ENCODE measurements at places on chromosomes 5 and 9.

- DNase-seq, result no peak
These were observed 140.9 kb downstream of the HSPA4 start for GRCh38 chr5:133192716-133193115.

- DNase-seq, result no peak
These were observed 184.0 kb downstream of the FBXO4 start for GRCh38 chr5:42109006-42109572.

DNA sequence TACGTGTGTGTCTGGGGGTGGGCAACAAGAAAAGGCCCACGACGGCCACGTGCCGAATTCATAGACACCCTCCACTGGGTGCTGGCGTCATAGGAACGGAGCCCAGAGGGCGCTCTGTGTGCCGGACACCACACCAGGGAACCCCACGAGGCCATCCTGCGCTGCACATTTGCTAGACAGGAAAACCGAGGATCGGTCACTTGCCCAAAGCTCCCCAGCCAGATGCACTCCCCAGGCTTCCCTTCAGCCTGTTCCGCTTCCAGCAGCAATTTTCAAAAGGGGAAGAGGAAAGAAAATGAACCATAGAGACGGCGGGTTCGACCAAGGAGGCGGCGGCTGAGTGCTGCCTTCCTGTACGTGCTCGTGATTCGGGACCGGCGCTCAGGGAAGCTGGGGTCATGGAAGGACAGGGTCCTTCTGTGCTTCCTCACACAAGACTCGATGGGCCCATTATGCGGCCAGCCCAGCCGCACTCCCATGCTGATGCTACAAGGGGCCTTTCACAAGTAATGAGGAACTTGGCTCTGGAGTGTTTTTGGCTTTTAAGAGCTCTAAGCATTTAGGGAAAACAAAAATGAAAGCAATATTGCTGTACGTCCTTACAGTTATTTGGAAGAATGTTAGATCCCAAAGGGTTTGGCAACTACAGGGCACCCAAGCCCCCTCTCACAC, 124.6 kb upstream of the SARDH start:
- no peak for DNase-seq

- no peak for DNase-seq
These were observed 91.4 kb upstream of the PHYKPL start for GRCh38 chr5:178323961-178324360.

DNA sequence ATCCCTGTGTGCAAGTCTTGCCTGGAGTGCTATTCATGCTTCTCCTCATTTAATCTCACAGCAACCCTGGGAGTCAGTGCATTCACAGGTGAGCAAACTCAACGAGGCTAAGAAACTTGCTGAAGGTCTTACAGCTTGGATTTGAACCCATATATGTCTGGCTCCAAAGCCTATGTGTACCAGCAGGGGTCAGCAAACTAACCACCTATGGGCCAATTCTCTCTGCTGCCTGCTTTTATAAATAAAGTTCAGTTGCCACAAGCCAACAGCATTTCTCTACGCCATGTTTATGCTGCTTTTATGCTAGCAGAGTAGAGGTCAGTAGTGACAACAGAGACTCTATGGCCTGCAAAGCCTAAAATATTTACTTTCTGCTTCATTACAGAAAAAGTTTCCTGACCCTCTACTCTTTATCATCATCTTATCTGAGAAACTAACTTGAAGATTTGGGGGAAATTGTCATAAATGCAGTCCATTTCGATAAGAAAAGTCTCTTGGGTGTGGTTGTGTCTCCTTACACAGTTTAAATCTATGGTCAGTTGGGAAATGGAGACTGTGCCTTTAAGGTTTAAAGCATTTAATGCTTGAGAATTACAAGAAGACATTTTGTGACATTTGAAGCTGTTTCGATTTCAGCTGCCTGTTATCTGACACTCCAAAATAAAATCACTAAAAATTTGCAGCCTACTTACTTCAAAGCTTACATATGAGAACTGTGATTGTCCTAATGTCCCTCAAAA, 137.7 kb downstream of the PRELID2 start:
- DNase-seq, result peak; percentile 20

GRCh38 chr5:75469017-75469416, 42.4 kb downstream of the CERT1 start:
- no peak for DNase-seq

DNA sequence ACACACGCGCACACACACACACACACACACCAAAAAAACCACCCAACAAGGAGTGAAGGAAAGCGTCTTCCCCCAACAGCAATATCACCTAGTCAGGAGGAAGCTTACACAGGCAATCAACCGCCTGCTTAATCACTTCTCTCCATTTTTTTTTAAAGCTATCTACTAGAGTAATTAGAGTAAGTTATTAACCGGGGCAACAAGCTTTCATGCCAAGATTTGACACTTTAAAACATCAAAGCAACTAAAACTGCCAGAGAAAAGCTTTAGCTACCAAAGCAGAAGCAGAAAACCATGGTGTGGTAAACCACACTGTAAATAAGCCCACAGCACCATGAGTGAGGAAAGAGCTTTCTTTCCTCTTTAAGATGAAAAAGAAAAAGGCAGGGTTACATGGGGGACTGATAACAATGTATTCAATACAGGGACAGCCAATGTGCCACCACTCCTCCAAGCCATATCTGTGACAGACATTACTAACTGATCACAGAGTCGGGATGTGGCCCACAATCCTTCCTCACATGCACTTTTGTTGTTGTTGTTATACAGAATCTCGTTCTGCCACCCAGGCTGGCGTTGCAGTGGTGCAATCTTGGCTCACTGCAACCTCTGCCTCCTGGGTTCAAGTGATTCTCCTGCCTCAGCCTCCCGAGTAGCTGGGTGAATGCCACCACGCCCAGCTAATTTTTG, 282.1 kb downstream of the CRB2 start:
- DNase-seq, result no peak

GRCh38 chr5:50553560-50553984, 112.5 kb upstream of the EMB start:
- no peak for DNase-seq

DNA sequence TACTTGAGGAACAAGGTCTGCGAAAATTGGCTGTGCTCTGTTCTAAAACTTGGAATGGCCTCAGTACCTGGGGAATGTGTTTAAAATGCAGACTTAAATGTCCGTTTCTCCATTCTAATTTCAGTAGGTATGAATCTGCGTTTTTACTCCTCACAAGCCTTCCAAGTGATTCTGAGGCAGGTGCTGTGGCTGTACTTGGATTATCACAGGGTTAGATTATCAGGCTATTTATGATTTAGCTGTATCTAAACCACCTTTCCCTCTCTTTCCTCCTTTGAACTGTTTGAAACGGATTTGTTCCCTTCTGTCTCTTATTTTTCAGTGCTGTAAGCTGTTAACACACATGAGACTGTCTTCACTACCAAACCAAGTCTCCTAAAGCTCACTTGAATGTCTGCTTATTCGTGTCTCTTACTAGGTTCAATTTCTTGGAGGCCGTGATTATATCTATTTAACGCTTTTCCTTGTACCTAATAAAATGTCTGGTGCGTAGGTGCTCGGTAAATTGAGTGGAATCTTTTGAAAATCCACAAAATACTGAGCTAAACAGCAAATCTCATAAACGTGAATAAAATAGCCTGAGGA, 714 bp upstream of the CETN3 start:
- no peak for DNase-seq

DNA sequence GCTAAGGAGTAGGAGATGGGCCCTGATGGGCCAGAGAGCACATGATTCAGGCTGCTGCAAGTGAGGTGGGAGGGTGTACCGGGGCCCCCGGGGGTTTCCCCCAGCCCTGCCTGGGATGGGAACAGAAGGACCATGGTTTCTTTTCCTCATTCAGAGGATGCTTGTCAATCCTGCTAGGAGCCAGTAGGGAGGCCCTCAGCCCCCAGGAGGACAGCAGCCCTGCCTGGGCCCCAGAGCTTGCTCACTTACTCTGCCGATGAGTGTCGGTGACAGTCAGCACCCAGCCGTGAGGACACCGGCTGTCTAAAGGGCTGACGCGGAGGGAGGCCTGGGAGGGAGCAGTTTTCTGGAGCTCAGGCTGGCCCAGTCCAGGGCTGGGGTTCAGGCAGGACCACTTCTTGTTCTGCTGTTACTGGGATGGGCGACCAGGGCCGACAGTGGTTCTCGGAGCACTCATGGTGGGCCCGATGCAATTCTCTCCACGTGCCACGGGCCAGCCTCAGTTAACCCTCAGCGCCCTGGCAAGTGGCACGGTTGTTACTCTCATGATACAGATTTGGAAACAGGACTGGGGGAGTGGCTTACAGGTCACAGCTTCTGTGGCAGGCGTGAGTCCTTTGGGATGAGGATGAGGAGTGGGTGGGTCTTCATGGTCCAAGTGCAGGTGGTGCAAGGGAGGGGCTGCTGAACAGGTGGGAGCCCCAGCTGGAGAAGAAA, 1.8 kb downstream of the ARRDC1 start:
- no peak for DNase-seq

DNA sequence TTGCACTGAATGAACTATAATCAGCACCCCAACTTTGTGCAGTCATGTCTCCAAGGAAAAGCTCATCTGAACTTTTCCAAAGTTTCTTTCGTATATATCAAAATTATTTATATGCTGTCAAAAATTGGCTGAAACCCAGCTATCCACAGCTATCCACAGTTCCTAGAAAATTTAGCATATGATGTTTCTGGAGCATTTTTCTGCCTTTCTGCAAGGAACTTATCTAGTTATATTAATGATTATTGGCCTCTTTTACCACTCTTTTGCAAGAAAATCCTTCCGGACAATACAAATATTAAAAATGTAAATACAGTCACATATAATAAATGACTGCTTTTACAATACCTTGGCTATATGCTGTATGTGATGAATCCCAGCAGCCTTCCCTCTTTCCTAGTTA, 270.2 kb downstream of the TMEM167A start:
- no peak for DNase-seq

- no peak for DNase-seq
These were observed 99.8 kb downstream of the ZDHHC21 start for GRCh38 chr9:14593406-14593805.

- no peak for DNase-seq
These were observed 47.3 kb downstream of the S1PR3 start for GRCh38 chr9:89038382-89039103.

DNA sequence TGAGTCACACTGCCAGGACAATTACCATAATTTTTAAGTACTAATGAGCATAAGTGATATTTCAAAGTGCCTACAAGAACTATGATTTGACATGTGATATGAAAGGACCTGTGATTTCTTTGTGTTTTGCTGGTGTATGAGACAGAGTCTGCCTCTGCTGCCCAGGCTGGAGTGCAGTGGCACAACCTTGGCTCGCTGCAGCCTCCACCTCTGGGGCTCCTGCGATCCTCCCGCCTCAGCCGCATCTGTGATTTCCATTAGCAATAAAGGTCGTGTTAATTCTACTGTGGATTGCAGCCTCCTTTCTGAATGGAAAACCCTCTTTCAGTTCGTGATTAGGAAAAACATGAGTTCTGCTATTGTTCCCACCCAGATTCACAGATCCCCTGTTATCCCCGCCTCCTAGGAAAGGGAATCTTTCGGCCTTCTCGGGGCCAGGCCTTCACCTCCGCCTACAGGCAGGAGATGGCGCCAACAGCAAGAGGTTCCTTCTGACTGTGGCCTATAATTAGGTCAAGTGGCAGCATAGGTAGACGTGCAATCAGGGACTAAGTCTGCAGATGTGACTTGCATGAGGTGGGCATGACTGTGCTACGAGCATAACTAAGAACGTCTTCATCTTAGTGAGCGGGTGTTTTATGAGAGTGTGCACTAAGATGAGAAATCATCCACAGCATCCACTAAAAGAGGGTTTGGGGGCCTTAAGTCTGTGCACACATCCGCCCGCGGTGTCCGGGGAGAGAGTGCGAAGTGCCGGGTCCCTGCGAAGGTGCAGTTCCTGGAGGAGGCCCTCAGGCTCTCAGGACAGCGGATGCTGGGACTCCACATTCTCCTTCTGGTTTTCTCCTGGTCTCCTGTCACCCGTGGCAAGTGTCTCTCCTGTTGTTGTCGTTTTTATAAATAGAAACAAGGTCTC, 23.1 kb downstream of the TRIM7 start:
- DNase-seq, result peak; percentile 78

DNA sequence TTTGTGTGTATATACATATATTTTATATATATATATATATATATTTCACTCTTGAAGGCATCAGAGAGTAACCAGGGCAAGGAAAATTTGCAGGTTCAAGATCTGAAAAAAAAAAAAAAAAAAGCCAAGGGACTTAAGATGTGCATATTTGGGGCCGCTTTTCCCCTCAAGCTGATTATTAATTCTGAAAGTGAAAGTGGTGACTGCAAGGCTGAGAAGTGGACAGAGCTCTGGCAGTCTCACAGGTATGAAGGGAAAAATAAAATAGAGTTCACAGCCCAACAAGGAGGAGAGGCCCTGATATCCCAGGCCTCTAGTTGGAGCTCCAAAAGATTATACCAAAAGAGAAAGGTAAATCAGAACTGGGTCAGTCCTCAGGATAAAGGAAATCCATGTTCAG, 234.4 kb upstream of the GAS1 start:
- DNase-seq, result no peak

DNA sequence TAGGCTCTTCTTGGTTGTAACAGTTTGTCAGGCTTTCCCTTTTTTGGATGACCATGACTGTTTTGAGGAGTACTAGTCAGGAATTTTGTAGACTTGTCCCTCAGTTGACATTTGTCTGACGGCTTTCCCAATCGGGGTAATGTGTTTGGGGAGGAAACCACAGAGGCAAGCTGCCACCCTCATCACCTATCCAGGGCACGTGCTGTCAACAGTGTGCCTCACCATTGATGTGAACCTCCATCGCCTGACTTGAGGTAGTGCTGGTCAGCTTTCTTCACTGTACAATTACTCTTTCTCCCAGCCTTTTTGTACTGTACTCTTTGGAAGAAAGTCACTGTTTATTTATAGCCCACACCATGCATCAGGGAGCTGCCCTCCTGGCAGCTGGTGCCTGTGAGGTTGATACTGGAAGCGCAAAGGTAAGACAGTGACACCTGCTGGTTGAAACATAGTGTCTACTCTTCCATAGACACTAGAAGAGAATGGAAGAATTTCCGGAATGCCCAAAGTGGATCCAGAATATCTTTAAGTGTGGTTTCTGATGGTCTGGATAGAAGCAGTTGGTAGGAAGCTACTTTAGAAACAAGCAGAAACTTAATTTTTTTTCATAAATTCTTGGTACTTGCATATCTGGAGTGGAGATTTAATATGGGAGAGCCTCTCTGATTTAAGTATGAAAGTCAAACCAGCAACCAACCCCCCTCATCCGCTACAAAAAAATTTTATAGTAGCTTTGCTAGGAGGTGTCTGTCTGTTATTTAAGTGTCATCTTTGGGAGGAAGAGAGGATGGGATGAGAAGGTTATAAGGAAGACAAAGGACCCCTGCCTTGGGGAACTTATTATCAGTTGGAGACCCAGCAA, 69.3 kb downstream of the SNX30 start:
- peak; percentile 34 for DNase-seq

- DNase-seq, result no peak
These were observed 24.4 kb downstream of the SLC6A7 start for GRCh38 chr5:150214289-150214688.

All from glutamatergic neuron (in vitro differentiated cells).